ENCODE measurements at places on chromosomes 1 and 21.

DNA sequence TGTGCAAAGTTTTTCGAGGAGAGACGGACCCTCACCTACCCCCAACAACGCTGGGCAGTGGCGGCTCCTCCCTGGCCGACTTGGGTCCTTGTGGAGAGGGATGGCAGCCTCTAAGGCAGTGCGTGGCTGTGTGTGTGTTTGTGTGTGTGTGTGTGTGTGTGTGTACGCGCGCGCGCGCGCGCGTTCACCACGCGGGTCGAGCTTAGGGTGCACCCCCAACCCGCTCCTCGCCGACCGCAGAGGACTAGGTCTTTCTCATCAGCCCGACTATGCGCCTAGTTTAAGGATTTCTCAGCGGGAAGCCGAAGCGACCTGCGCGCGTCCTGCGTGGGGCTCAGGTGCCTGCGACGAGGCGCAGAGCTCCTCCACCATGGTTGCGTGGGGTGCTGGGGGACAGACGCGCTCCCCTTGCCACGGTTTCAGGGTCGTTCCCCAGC is 940 bp downstream of the SOX13 start:
- H3K27ac ChIP-seq, result peak overlapping the region; percentile 83
- peak overlapping the region; percentile 66 for H3K4me3 ChIP-seq
- H3K36me3 ChIP-seq, result no peaks in the 10 kb centered on the region
- H3K4me1 ChIP-seq, result peaks cover 8% of the 10 kb centered on the region

GRCh38 chr1:209732725-209733124 is 23.1 kb upstream of the TRAF3IP3 start:
- no peaks in the 10 kb centered on the region for H3K36me3 ChIP-seq
- DNase-seq, result no peak
- H3K27me3 ChIP-seq, result no peaks in the 10 kb centered on the region
- H3K27ac ChIP-seq, result no peak overlapping the region
- H3K4me3 ChIP-seq, result no peak overlapping the region

DNA sequence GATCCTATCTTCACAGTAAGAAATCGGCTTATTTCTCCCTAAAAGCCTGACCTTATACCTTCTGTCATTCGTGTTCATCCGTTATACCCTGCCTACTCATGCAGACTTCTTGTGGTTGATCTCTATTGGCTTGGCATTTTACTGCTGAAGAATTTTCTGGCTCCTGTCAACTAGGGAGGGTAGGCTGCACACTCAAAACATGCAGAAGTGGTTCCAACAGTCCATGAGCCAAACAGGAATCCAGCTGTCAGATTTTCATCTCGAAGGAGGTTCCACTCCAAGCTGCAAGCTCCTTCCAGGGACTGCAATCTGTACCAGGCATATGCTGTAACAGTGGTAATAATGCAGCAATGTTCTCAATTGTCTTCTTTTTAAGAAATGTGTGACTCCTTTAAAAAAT is 10.1 kb downstream of the DNAJC11 start:
- DNase-seq, result no peak
- no peaks in the 10 kb centered on the region for H3K27me3 ChIP-seq
- peaks cover 4% of the 10 kb centered on the region for H3K4me1 ChIP-seq
- H3K27ac ChIP-seq, result no peak overlapping the region
- no peak overlapping the region for H3K4me3 ChIP-seq

GRCh38 chr1:177703888-177704446 is 265.9 kb downstream of the SEC16B start:
- no peaks in the 10 kb centered on the region for H3K4me1 ChIP-seq
- H3K27ac ChIP-seq, result no peak overlapping the region
- no peaks in the 10 kb centered on the region for H3K27me3 ChIP-seq

DNA sequence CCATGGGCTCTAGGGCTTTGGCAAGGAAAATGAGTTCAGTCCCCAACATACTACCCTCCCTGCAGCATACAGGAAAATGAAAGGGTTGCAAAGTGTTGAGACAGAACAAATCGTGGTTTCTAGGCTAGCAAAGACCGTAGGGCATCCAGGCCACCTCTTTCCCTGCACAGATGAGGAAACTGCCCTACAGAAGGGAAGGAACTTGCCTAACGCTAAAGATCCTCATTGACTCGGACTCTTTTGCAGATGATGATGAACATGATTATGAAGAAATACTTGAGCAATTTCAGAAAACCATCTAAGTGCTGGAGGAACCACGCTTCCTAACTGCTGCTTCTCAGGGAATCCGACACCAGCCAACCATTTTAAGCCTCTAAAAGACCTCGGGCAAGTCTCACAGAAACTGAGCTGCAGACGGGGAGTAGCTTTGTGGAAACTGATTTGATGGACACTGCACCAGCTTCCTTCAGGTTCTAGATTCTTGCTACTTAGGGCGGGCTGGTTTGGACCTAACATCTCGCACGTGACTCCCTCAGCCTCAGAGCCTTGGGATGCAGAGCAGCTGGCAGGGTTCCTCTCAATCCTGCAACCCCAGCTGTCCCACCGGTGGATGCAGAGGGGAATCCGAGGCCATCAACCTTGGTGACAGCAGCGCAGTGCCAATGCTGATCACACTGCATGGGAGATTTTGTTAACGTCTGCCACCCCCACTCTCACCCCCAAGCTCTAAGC is 13.4 kb downstream of the THEMIS2 start:
- DNase-seq, result no peak
- no peak overlapping the region for H3K4me3 ChIP-seq
- no peaks in the 10 kb centered on the region for H3K36me3 ChIP-seq
- H3K27ac ChIP-seq, result no peak overlapping the region
- H3K4me1 ChIP-seq, result no peaks in the 10 kb centered on the region

- no peak overlapping the region for H3K27ac ChIP-seq
- no peaks in the 10 kb centered on the region for H3K36me3 ChIP-seq
- no peak for DNase-seq
- H3K4me3 ChIP-seq, result no peak overlapping the region
- no peaks in the 10 kb centered on the region for H3K27me3 ChIP-seq
- no peaks in the 10 kb centered on the region for H3K4me1 ChIP-seq
Observed at GRCh38 chr21:17987382-17988101, 168.4 kb upstream of the C21orf91 start.

DNA sequence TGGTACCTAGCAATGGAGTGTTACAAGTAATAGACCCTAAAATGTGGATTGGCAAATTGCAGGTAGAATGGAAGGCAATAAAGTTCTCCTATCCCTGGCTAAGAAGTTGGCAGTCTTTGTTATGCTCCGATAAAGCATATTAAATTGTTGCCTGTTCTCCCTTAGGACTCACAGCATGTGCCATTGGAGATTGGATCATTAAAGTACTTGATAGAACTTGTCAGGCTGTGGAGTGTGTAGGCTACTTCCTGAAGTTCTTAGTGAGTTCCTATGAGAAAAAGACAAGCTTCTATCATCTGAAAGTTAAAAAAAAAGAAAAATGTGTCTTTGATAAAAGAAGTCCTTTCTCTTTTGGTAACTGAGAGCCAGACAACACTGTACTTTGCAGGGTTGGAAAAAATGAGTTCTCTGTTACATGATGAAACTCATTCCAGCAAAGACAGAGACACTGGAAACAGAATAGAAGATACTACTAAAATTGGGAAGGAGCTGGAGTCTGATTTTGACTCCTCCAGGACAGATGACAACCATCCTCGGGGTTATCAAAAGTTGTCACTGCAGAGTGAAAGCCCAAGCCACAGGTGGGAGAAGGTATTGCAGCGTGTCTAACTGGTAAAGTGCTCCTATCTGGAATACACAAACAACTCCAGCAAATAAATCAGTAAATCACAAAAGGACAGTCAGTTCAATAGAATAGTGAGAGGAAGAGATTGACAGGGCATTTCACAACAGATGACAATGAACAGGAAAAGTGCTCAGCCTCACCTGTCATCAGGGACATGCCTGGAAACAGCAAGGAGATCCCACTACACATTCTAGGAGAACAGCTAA is 87.5 kb upstream of the WDR26 start:
- no peaks in the 10 kb centered on the region for H3K36me3 ChIP-seq
- no peaks in the 10 kb centered on the region for H3K27me3 ChIP-seq
- H3K4me1 ChIP-seq, result no peaks in the 10 kb centered on the region
- no peak overlapping the region for H3K27ac ChIP-seq
- no peak for DNase-seq

DNA sequence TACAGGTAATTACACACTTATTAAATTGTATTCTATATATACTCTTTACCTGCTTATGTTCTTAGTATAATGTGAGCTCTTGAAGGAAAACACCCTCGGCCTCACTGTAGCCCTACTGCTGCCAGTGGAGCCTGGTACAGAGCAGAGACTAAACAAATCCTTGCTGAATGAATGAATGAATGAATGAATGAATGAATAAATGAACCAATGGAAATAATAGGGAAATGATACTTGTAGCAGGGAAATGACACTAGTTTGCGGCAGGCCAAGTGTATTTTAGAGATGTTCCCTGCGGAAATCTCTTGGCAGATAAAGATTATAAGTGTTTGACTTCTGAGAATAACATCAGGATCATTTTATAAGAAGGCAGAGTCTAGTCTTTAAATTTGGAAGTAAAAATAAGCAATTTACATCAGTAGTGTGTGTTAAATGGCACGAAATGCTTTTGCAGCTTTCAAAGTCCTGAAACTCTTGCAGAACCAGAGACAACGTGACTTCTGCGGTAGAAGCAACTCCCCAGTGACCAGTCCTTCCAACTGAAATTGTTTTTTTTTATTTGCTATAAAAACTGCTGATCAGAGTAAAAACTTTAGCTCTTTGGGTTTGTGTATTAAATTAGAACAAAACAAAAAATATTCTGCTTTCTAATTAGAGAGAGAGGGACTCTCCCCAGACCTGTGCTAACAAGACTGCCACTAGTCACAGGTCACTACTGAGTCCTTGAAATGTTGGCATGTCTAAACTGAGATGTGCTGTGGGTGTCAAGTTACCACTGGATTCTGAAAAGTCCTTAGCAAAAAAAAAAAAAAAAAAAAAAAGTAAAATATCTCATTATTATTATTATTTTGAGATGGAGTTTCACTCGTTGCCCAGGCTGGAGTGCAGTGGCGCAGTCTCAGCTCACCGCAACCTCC is 199.3 kb upstream of the MAP1LC3C start:
- no peaks in the 10 kb centered on the region for H3K36me3 ChIP-seq
- no peak overlapping the region for H3K27ac ChIP-seq
- no peak overlapping the region for H3K4me3 ChIP-seq
- H3K27me3 ChIP-seq, result no peaks in the 10 kb centered on the region
- no peaks in the 10 kb centered on the region for H3K4me1 ChIP-seq
- DNase-seq, result no peak

- no peak for DNase-seq
- peaks cover 5% of the 10 kb centered on the region for H3K4me1 ChIP-seq
- H3K4me3 ChIP-seq, result peak overlapping the region; percentile 34
- no peak overlapping the region for H3K27ac ChIP-seq
Observed at GRCh38 chr1:63773496-63773814, 362 bp upstream of the ROR1 start.

GRCh38 chr1:156862997-156863599 is 2.4 kb downstream of the NTRK1 start:
- H3K4me1 ChIP-seq, result peaks cover 10% of the 10 kb centered on the region
- DNase-seq, result peak; percentile 82
- no peak overlapping the region for H3K4me3 ChIP-seq
- H3K27me3 ChIP-seq, result peaks cover 25% of the 10 kb centered on the region

DNA sequence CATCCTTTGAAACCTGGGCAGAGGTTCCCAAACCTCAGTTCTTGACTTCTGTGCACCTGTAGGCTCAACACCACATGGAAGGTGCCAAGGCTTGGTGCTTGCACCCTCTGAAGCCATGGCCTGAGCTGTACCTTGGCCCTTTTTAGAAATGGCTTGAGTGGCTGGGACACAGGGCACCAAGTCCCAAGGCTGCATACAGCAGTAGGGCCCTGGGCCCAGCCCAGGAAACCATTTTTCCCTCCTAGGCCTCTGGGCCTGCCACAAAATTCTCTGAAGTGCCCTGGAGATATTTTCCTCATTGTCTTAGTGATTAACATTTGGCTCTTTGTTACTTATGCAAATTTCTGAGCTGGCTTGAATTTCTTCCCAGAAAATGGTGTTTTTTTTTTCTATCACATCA is 65.6 kb upstream of the ACTRT2 start:
- H3K4me3 ChIP-seq, result no peak overlapping the region
- no peak overlapping the region for H3K27ac ChIP-seq

DNA sequence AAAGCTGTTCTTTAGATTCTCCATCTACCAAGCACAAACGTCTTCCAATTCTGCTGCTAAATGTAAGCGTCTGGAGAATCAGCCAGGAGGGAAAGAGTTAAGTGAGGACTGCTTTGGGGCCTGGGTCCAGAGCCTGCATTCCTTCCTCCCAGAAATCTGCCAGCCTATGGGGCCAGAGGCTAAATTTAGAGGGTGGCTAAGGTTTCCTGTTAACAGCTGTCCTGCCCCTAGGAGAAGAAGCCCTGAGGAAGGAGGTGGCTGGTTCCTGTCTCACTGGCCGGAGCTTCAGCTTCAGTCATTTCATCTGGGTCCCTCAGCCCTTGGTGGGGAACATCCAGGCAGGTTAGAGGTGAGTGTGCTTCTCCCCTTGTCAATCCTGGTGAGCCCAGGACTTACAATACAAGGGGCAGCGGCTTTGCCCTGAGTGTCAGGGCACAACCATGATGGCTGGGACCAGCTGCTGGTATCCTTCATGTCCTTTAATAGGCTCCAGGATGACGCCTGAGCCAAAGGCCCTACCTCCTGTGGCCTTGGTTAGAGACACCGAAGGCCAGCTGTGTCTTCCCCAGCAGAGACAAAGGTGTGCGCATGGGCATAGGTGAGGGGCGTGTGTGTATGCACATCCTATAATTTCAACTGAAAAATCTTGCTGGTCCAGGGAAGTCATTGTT is at the start of gene STYXL2:
STYXL2 (plus strand) TSS at position 230 of the 671 bp plus-strand sequence. CDS start 775 bp downstream, outside the sequence.
- peaks cover 3% of the 10 kb centered on the region for H3K4me1 ChIP-seq
- no peaks in the 10 kb centered on the region for H3K36me3 ChIP-seq
- H3K4me3 ChIP-seq, result no peak within 1 kb of the TSS
- H3K27me3 ChIP-seq, result no peaks in the 10 kb centered on the region

GRCh38 chr21:25462517-25462971 is 144.7 kb downstream of the MRPL39 start:
- no peak for DNase-seq
- no peaks in the 10 kb centered on the region for H3K36me3 ChIP-seq
- no peaks in the 10 kb centered on the region for H3K27me3 ChIP-seq
- H3K4me3 ChIP-seq, result no peak overlapping the region
- H3K4me1 ChIP-seq, result no peaks in the 10 kb centered on the region

- DNase-seq, result no peak
- no peak overlapping the region for H3K27ac ChIP-seq
- H3K4me1 ChIP-seq, result no peaks in the 10 kb centered on the region
- no peak overlapping the region for H3K4me3 ChIP-seq
Observed at GRCh38 chr1:85656948-85657347, 51.3 kb downstream of the ZNHIT6 start.

- no peak for DNase-seq
- no peaks in the 10 kb centered on the region for H3K4me1 ChIP-seq
- no peaks in the 10 kb centered on the region for H3K27me3 ChIP-seq
- no peak overlapping the region for H3K4me3 ChIP-seq
Observed at GRCh38 chr1:206430031-206430983, 40.0 kb upstream of the IKBKE start.

- H3K27ac ChIP-seq, result no peak overlapping the region
- H3K36me3 ChIP-seq, result no peaks in the 10 kb centered on the region
- H3K4me3 ChIP-seq, result no peak overlapping the region
- no peak for DNase-seq
- H3K27me3 ChIP-seq, result no peaks in the 10 kb centered on the region
Observed at GRCh38 chr1:94619731-94620130, 78.2 kb upstream of the F3 start.

GRCh38 chr1:28966617-28967016 is 52.2 kb downstream of the EPB41 start:
- no peaks in the 10 kb centered on the region for H3K36me3 ChIP-seq
- no peak for DNase-seq
- no peak overlapping the region for H3K4me3 ChIP-seq
- H3K27ac ChIP-seq, result no peak overlapping the region
- no peaks in the 10 kb centered on the region for H3K4me1 ChIP-seq
